ENCODE measurements at places on chromosomes 12 and 14.

- no peak for DNase-seq
Observed at GRCh38 chr14:93285044-93285443, 47.8 kb downstream of the BTBD7 start.

GRCh38 chr12:121784460-121784859 is 9.0 kb downstream of the RHOF start:
- DNase-seq: no peak

- DNase-seq: no peak
Observed at GRCh38 chr14:59439256-59439965, 25.8 kb downstream of the GPR135 start.

- DNase-seq: peak; percentile 15
Observed at GRCh38 chr14:31994391-31995033, 82.6 kb upstream of the ARHGAP5 start.

DNA sequence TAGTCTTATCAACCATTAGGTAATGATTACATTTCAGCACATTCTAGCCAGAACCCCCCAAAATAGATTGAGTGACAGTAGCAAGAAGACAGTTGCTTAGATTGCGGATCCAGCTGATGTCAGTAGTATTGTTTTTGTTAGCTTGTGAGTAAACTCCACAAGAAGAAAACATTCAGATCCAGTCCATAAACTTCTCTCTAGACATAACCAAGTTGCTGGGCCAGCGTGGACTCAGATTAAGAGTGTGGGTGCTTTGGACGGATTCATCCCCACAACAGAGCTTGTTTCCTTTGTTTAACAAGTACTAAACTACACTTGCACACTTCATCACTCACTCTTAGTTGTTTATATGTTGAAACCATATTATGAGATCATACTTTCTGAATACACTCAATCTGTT is 293.4 kb downstream of the NPAS3 start:
- DNase-seq: no peak

GRCh38 chr12:1357171-1357570 is 237.2 kb downstream of the FBXL14 start:
- peak; percentile 12 for DNase-seq

- no peak for DNase-seq
Observed at GRCh38 chr14:94388384-94389103, at the start of gene SERPINA1. Gene SERPINA1, minus strand, starts transcription at chr14:94388602. Its CDS starts 5,365 bp downstream, at chr14:94383237.

- no peak for DNase-seq
Observed at GRCh38 chr14:24157331-24157730, 3.7 kb upstream of the IRF9 start.

DNA sequence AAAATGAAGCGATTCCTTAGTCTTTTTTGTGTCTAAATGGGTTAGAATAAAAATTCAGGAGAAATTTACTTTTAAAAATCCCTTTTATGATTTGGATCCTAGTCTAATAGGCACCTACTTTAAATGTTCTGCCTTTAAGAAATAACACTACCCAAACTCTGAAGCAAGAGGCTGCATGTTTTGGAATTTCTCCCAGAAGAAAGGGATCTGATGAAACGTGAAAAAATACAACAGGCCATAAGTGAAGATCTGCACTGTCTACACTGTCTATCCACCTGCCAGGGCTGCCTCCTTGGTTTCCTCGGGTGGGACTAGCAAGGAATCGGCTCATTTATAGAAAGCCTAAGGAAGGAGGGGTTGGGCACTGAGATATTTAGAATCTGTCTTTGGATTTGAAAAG is 22.1 kb downstream of the ACVR1B start:
- DNase-seq: no peak

DNA sequence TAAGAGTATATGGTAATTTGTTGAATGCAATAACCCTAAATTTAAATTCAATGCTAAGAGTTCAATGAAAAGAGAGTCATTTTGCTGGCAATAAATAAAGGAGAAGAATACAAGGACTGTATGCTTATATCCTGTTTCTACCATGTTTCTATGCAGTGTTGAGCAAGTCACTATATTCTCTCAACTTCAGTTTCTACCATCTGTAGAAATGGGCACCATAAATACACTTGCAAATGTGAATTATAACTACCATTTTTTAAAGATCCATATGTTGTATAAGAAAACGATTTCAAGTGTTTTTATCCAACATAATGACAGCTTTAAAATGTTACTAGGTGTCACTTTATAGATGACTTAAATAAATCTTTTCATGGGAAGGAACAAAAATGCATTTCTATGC is 170.3 kb downstream of the CEP128 start:
- no peak for DNase-seq

GRCh38 chr14:52002542-52002941 is 13.2 kb downstream of the RTRAF start:
- no peak for DNase-seq

- DNase-seq: no peak
Observed at GRCh38 chr14:102947321-102948103, 25.0 kb downstream of the AMN start.

DNA sequence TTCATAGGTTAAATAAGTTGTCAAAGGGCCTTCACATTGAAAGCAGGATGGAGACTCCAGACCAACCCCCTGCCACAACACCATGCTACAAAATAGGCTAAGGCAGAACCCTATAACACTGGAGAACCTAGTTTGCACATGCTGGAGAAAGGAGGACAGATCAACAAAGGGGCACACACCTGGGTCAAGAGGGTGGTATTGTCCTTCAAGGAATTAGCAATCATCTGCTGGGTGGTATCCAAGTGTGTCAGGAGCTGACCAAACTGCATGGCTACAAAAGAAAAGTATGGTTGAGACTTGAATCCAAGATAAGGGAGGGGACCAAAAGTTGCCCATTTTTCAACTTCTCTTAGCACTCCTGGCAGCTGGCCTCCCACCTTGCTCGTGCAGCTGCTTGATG is 9.2 kb downstream of the MBD6 start:
- DNase-seq: no peak

- DNase-seq: peak; percentile 22
Observed at GRCh38 chr14:102362084-102362483, 606 bp downstream of the CINP start.

DNA sequence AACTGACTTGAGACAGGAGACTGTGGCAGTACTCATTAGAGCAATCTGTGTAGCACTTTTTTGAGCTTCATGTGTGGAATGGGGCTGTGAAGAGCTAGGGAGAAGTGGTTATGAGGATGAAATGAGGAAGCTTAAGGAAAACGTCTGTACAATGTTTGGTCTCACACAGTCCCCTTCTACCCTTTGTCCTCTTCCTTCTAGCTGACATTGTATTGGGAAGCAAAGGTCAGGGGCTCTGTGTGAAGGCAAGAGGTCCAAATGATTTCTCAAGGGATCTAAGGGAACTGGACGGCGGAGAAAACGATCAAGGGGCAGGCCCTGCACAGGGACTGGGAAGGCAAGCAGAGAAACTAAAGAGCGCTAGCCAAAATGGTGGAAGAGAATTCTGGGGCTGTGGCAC is 13.1 kb upstream of the CIPC start:
- DNase-seq: no peak

GRCh38 chr12:115191342-115191741 is 507.4 kb upstream of the TBX3 start:
- no peak for DNase-seq

- no peak for DNase-seq
Observed at GRCh38 chr12:27906127-27906500, 66.4 kb downstream of the PTHLH start.

GRCh38 chr12:49762468-49762847 is 21.1 kb downstream of the TMBIM6 start:
- no peak for DNase-seq

- no peak for DNase-seq
Observed at GRCh38 chr14:75837151-75837787, 144.5 kb downstream of the TGFB3 start.

GRCh38 chr14:22919601-22919921 is 612 bp upstream of the RBM23 start:
- no peak for DNase-seq

- DNase-seq: no peak
Observed at GRCh38 chr14:55604900-55605418, 25.0 kb downstream of the KTN1 start.

DNA sequence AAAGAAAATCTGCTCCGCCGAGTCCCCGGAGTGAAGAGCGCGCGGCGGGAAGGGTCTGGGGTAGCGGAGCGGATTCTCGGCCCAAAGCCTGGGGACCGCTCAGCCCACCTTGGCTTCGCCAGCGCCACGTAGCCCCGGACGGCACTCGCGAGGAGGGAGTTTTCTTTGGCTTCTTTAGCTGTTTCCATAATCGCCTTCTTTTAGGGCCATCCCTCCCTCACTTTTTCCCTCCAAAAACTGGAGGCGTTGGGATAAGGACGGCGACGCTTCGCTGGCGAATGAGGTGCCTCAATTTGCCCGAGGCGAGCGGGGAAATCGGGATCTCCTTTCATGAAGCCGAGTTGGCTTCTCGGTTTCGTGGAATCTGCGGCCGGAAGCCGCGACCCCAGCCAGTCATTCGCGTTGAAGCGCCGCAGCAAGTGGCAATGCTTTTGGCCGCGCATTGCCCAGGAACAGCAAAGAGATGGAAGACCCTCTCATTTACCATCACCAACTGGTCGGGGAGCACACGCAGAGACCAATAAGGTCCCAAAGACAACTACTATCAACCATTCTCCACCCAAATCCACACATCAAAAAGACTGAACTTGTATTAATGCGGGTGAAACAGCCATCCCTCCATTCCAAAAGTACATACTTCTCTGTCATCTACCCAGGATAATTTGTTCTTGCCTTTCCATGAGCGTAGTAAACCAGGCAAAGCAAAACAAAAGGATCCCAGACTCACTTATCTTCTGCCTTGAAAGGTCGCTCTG is 8.4 kb upstream of the SIX1 start:
- no peak for DNase-seq

- DNase-seq: no peak
Observed at GRCh38 chr12:28232211-28232928, 42.1 kb downstream of the CCDC91 start.

DNA sequence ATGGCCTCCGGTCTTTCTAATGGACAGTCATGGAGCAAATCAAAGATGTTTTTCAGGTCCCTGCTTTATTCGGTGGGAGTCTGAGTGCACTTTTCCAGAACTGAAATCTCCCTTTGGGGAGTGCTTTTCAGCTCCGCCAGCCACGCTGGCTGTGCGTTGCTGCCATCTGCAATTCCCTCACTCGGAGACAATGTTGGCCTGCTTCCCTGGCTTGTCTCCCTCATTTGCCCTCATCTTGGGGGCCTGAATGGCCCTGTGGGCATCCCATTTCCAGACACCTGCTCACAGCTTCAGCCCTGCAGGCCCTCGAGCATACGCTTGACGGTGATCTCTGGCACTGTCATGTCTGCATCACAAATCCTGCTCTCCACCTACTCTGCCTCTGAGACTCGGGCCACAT is 103.8 kb downstream of the CCDC92 start:
- DNase-seq: no peak

- peak; percentile 27 for DNase-seq
Observed at GRCh38 chr14:73465823-73466532, 7.6 kb upstream of the NUMB start.

DNA sequence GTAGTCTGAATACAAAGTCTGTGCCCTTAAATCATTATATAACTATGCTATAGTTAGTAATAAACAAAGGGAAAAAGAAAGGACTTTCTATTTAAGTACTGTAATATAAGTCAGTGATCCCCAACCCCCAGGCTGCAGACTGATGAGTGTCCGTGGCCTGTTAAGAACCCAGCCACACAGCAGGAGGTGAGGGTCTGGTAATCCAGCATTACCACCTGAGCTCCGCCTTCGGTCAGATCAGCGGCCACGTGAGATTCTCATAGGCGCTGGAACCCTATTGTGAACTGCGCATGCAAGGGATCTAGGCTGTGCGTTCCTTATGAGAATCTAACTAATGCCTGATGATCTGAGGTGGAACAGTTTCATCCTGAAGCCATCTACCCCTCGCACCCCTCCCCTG is 15.7 kb downstream of the NFYB start:
- no peak for DNase-seq

- DNase-seq: no peak
Observed at GRCh38 chr12:23887055-23887835, 62.2 kb downstream of the SOX5 start.

DNA sequence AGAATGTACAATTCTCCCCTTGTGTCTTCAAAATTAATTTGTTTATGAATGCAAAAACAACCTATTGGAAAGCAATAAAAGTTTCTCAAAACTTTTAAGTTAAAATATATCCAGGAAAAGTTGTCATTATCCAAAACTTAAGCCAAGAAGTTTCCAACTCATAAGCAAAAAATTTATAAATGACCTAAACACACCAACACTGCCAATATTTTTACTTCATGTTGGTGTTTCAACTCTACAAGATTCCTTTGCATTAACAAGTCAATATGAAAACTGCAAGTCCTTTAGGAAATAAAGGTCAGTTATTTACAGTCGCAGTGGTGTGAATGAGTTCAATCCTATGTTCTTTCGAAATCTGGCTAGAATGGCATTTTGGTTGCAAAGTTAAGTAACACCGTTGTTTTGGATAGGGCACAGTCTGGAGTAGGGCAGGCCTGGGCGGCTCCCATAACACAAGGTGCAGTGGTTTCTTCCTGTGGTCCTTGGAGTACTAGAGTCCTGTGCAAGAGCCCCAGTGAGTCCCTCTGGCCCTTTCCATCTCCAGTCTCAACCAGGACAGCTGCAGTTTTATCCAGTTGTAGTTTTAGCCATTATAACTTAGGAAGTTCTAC is 151.4 kb downstream of the MED13L start:
- DNase-seq: peak; percentile 16

DNA sequence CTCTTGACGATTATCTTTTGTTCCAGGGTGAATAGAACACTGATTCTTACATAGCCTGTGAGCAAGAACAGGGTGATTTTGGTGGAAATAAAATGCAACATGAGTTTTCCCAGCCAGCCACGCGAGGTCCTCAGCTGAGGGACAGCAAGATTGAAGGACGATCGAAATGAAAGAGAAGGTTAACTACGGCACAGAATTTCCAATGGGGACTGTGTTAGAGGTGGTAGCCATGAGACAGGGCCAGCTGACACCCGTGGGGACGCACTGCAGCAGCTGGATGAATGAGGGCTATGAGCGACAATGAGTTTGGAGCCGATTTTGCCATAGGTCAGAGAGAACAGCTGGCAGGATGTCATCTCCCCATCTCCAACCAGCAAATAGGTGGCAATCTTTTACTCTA is 243.4 kb upstream of the PELI2 start:
- no peak for DNase-seq

Data from NCI-H82 (cell line).